ENCODE measurements at places on chromosomes 5 and 9. TPM values are rescaled to one million over a fixed set of nuclear protein-coding genes. Genes with fewer than 3 reads are reported as not detected.

Gene SARDH
- total RNA-seq: 5.0 TPM

Gene BTNL8
- not detected for total RNA-seq

Gene PCDHGA5
- 2.3 TPM for total RNA-seq

Gene ACTBL2
- 0.03 TPM for total RNA-seq

Gene SREK1
- 66.4 TPM for total RNA-seq

Gene TRIM32
- total RNA-seq: 30.5 TPM

Gene ADAM19
- total RNA-seq: 24.6 TPM

Gene FBXO38
- total RNA-seq: 59.7 TPM

Gene GBA2
- 30.9 TPM for total RNA-seq
